NCI-H446 treated with DMSO at 0.1 percent for 48 hours (cell line): ENCODE measurements at places on chromosomes 2 and 18.

DNA sequence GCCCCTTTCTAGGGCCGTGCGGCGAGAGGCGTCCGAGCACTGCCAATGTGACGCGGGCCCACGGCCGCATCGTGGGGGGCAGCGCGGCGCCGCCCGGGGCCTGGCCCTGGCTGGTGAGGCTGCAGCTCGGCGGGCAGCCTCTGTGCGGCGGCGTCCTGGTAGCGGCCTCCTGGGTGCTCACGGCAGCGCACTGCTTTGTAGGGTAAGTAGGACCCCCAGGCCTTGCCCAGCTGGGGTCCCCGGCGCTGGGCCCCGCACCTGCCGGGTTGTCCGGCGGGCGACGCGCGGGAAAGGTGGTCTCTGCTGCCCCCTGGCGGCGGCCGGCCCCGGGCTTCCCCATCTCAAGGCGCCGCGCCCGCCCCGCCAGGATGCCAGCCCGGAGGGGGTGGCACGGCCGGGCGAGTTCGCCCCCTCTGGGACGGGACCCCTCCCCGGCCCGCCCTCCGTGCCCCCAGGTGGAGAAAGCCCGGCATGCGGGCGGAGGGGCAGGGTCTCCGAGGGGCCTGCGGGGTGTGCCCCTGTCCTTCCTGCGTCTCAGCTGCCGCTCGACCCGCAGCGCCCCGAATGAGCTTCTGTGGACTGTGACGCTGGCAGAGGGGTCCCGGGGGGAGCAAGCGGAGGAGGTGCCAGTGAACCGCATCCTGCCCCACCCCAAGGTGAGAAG, 1.9 kb downstream of the PRSS56 start:
- DNase-seq: no peak

DNA sequence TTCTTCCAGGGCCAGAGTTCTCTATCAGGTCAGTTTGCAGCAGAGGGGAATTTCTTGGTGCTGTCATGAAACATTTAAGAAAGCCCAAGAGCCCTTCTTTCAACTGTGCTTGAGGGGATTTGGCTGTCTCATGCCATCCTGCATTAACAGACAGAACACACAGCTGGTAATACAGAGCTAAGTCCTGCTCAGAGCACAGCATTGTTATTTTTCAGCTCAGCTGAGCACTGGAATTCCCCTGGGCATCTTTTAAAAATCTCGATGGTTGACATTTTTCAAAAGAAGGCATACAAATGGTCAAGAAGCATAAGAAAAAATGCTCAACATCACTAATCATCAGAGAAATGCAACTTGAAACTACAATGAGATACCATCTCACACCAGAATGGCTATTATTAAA, 14.9 kb upstream of the IL1R2 start:
- DNase-seq: no peak

GRCh38 chr2:113851640-113852039, 38.2 kb upstream of the ACTR3 start:
- no peak for DNase-seq

- DNase-seq: no peak
These were observed 18.2 kb downstream of the IGFBP2 start for GRCh38 chr2:216651351-216651881.

DNA sequence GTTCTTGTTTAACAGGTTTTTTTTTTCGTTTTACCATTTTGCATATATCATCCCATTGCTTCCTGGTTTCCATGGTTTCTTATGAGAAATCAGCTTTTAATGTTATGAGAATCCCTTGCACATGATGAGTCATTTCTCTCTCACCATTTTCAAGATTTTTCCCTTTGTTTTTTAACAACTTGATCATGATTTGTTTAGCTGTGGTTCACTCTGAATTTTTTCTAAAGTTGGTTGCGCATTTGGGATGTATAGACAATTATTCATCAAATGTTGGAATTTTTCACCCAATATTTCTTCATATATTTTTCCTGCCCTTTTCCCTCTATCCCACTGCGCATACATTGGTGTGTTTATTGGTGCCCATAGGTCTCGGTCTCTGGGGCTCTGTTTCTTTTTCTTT, 42.4 kb upstream of the BIN1 start:
- no peak for DNase-seq

GRCh38 chr18:30792051-30792450, 250.5 kb downstream of the DSC3 start:
- no peak for DNase-seq
